ENCODE measurements at places on chromosomes 12 and 14.

DNA sequence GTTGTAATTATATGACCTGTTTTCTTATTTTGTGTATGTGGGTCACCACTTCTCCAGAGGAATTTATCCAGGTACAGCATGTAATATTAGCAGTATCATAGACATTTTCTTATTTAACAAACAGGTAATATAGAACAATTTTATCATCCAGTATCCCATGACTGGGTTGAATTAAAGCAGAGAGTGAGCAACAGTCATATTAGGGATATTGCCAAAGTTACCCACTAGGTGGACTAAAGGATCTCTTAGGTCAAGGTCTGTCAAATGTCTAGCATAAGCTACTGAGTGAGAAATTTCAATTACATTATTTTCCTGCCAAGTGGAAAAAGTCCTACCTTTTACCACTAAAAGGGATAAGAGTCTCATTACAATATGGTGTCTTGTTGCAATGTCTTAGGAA is 62.1 kb upstream of the TRIM9 start:
- DNase-seq = no peak

GRCh38 chr14:103103461-103104388 is 9.2 kb downstream of the EXOC3L4 start:
- DNase-seq = no peak

GRCh38 chr12:124762791-124763593 is 100.7 kb downstream of the SCARB1 start:
- DNase-seq = no peak

DNA sequence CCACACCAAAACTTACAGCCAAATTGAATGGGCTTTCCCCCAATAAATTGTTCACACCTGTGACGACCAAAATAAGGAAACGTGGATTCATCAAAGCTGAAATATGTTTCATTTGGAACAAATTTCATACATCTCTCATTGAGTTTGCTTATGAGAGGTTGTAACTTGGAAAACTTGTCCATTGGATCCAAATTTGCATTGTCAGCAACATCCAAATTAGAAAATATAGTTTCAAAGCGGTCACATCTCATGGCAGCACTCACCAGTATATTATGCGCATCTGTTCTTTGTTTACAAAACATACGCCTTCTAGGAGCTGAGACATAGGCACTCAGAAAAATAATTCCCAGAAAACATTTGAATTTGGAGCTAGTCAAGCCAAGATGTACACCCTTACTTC is 1028.2 kb upstream of the USP15 start:
- DNase-seq = no peak

GRCh38 chr12:6641131-6641530 is 5.4 kb upstream of the LPAR5 start:
- DNase-seq = no peak

GRCh38 chr12:107352347-107353081 is 259.2 kb upstream of the CRY1 start:
- no peak for DNase-seq

GRCh38 chr14:51462182-51462581 is 189.5 kb upstream of the FRMD6 start:
- no peak for DNase-seq

GRCh38 chr12:109638735-109639134 is 65.1 kb downstream of the MVK start:
- DNase-seq = no peak

DNA sequence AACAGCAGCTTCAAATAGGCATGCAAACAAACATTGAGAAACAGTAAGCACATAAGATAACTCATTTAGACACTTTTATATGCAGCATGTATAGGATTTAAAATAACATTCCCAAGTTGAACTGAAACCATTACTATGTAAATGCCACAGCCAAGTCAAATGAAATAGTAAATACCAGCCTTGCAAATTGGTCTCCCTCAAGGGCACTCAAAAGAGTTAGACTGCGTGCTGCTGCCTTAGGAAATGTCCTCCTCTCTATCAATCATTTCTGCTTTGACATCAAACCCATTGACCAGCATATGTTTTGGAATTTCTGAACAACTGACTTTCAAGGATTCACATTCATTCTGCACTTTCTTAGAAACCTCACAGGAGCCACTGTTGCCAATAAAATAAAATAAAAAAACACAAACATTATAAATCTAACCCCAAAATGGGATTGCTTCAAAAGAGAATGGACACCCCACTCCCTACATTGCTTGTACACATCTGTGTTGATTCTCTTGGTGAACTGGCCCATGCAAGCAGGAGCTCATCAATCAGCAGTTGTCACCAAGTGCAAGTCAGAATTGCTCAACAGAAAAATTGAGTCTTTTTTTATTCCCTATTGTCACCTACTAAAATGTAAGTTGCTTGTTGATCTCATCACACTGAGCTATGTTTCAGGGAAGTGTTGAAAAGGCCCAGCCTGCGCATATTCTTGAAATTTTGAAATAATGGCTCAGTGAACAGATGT is 256.2 kb downstream of the DAD1 start:
- no peak for DNase-seq

- no peak for DNase-seq
These were observed 17.2 kb downstream of the FAM234B start for GRCh38 chr12:13061377-13061776.

GRCh38 chr14:53190938-53191337 is 37.8 kb upstream of the DDHD1 start:
- peak; percentile 39 for DNase-seq

GRCh38 chr14:21915826-21916225 is 242.2 kb upstream of the OR4E1 start:
- DNase-seq = no peak

- no peak for DNase-seq
These were observed 312.9 kb downstream of the ITPR2 start for GRCh38 chr12:26520109-26520508.

DNA sequence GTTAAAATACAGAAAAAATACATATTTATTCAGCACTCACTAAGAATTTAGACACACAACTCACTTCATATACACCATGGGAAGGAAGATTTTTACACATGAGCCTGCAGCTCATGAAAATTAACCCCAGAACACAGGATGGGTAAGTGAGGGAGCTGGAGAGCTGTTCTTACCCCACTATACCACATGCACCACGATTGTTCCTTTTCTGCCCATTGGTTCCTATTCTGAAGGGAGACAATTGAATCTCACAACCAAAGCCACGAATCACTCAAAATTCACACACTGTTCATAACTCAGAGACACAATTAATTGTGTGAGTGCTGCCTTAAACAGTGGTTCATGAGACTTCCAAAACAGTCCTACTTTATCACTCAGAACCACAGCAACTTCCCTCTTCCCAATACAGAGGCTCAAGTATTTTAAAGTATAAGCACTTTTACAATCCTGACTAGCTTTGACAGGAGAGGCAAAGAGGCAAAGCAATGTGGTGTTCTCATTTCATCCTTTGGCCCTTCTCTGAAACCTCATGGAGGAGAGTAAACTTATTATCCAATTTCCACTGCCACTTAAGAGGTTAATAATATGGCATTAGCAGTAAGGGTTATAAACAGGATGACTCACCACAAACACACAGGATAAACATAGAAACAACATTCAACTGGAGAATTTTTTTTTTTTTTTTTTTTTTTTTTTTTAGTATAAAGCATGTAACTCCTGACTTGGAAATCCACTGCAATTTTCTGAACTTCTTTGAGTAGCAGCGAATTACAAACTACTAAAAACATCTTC is 59.5 kb downstream of the ITPR2 start:
- no peak for DNase-seq

GRCh38 chr12:99824900-99825542 is 159.7 kb downstream of the ANKS1B start:
- DNase-seq = no peak

- DNase-seq = no peak
These were observed 95.2 kb upstream of the PRICKLE1 start for GRCh38 chr12:42684802-42685071.

DNA sequence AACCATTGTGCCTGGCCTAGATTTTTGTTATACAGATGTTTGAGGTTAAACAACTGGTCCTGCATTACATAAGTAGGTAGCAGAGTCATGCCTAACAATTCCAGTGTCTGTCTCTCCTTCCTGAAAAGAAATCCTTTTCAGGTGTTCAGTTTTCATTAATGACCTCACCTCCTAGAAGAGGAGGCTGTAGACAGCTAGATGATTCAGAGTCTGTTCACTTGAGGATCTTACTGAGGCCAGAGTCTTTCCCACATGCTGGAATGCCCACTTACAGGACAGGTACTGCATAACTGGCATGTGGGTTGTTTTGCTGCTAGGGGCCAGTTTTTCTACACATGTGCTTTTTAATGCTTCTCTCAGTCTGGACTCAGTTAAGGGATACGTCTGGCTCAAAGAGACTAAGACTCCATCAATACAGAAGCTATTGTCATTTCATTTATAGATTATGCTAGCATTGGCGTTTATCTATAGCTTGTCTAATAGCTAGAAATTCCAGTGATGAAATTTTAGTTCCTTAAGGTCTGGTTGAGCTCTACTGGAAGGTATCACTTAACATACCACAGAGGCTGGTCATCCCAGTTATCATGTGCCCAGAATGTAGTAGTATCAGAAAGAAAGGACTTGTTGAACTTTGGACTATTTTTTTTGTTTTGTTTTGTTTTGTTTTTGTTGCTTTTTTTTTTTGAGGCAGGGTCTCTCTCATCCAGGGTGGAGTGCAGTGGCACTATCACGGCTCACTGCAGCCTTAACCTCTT is 206.4 kb downstream of the ERC1 start:
- no peak for DNase-seq

DNA sequence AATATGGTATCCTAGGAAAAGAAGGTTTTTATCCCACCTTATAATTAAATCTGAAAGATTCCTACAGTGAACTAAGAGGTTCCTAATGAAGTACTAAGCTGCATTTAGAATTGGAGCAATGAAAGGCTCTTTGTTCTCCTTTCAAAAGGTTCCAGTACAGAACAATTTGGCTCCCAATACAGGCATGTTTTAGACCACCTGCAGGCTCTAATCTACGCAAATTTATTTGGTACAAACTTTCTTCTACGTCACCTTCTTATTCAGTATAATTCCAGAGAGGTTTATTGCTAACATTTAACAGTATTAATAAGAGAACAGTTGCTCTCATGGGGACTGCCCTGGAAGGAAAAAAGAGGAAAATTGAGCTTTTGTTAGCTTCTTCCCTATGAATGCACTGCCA is 37.6 kb upstream of the SLCO1C1 start:
- no peak for DNase-seq

- no peak for DNase-seq
These were observed 59.2 kb downstream of the CCNK start for GRCh38 chr14:99540196-99541032.

- DNase-seq = no peak
These were observed 2.0 kb downstream of the FOXN4 start for GRCh38 chr12:109307051-109307450.

- no peak for DNase-seq
These were observed 25.1 kb downstream of the NCOR2 start for GRCh38 chr12:124542021-124542949.

DNA sequence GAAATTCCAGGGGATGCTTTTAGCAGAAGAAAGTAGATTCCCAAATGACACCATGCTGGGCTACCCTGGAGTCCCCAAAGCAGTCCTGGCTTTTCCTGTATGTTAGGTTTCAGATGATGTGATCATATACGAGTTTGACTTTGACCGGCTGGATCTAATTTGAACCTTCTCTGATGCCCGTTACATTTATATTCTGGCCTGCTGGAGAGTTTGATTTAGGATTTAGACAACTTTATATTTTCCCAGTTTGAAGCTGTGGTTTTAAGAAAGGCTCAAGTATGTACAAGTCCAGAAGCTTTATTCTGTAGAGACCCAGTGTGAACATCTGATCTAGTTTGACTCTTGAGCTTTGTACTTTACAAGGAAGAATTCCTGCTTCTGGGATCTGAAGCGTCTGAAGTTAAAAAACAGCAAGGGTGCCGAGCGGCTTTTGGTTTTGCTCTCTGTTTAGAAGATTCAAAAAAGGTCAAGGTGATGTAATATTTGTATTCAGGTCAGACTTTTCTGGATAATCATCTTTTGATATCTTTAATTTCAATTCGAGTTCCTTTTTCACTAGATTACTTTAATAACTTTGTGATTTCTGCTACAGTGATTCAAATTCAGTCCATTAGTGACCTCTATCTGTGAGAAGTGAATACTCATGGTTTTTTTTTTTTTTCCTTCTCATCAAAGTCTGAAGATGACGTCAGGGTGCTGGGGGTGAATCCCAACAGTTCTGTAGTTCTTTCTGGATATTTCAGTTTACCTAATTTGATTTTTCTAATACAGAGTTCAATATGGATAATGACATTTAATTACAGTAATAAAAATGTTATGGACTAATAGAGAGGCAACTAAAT is 6.3 kb downstream of the FLRT2 start:
- DNase-seq = no peak

DNA sequence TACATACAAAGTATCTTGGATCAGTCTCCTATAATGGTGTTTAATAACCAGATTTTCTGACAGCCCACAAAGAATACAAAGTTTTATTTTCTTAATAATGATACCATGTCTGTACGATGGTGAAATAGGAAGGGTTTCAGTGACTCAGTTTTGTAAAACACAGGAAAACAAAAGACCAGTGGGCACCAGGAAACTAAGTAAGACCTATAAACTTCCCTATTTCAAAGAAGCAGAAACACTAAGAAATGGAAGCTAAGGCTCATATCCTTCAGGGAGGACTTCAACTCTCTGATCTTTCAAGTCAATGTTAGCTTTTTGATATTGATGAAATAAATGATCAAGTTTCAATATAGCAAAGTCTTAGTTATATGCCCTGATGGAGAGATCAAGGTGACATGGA is 196.0 kb downstream of the DUSP6 start:
- no peak for DNase-seq

GRCh38 chr14:92398888-92399636 is 76.1 kb downstream of the SLC24A4 start:
- no peak for DNase-seq

DNA sequence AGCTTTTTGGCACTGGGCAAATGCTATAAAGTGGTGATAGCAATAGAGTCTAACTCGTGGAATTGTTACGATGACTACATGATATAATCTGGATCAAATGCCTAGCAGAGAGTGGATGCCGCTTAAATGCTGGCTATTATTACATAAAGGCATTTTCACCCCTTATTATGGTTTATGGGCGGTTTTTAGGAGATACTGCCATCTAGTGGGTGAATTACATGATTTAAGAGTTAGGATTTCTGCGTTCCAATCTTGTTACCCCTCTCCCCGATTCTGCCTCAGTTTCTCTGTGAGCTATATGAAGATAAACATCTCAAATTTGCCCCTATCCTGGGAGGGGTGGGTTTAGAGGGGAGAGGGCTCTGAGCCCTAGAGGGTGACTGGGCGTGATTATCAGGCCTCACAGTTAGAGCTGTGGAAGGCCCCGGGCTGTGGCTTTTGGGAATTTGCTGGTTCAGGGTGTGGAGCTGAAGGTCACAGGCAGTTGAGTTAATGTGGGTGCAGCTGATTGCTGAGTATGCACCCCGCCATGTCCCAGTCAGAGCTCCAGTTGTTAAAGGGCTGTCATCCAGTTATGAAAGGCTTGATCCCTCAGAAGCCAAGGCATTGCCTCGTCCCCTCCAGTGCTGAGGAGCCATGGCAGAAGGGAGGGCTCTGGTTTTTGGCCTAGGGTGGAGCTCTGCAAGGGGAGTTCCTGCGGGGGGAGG is 14.4 kb downstream of the CLSTN3 start:
- DNase-seq = no peak

GRCh38 chr12:69712826-69713225 is 13.7 kb upstream of the BEST3 start:
- no peak for DNase-seq
